ENCODE measurements at places on chromosomes 12 and 14. TPM values are rescaled to one million over a fixed set of nuclear protein-coding genes. Genes with fewer than 3 reads are reported as not detected.

PRH2 gene
- not detected for total RNA-seq

IGF1 gene
- total RNA-seq = 2.5 TPM

FOXN4 gene
- total RNA-seq = not detected

SALL2 gene
- total RNA-seq = 0.34 TPM

ETFBKMT gene
- total RNA-seq = 3.8 TPM

PRKD1 gene
- 4.1 TPM for total RNA-seq

LAG3 gene
- total RNA-seq = 0.22 TPM

LRRC10 gene
- not detected for total RNA-seq

TAS2R42 gene
- not detected for total RNA-seq

FOXG1 gene
- total RNA-seq = not detected

CMTM5 gene
- total RNA-seq = not detected

IFNG-AS1 gene
- total RNA-seq = not detected

DYRK2 gene
- 12.5 TPM for total RNA-seq

DPF3 gene
- total RNA-seq = 0.54 TPM

TAS2R19 gene
- total RNA-seq = 2.9 TPM

WNT1 gene
- not detected for total RNA-seq

GRIP1 gene
- total RNA-seq = 0.09 TPM

NEMF gene
- total RNA-seq = 54.2 TPM
